ENCODE measurements at places on chromosomes 5 and 9. TPM values are rescaled to one million over a fixed set of nuclear protein-coding genes. Genes with fewer than 3 reads are reported as not detected.

FOXD4L6 gene
- total RNA-seq = not detected

ACTBL2 gene
- 0.03 TPM for total RNA-seq

IL17B gene
- not detected for total RNA-seq

ATOSB gene
- total RNA-seq = 10.5 TPM

CD180 gene
- total RNA-seq = not detected

ANGPTL2 gene
- total RNA-seq = not detected

SERF1A gene
- 1.0 TPM for total RNA-seq

CMBL gene
- 22.1 TPM for total RNA-seq

SNCAIP gene
- total RNA-seq = 0.03 TPM

IL5 gene
- total RNA-seq = not detected

PCDHB8 gene
- 0.32 TPM for total RNA-seq

GPR21 gene
- not detected for total RNA-seq

WDR31 gene
- total RNA-seq = 0.95 TPM

MZB1 gene
- total RNA-seq = 0.09 TPM

WASHC1 gene
- total RNA-seq = 11.4 TPM

PRLR gene
- 0.09 TPM for total RNA-seq

HK3 gene
- 0.03 TPM for total RNA-seq

TAF9 gene
- total RNA-seq = 138 TPM

WHRN gene
- 6.9 TPM for total RNA-seq

SLC6A7 gene
- 0.02 TPM for total RNA-seq

LIFR gene
- 6.5 TPM for total RNA-seq

Measured in A549 treated with CORT108297 at 1 μM for 4 hours (cell line).